ENCODE measurements at places on chromosomes 1 and 21.

- DNase-seq, result no peak
Observed at GRCh38 chr1:110170766-110171733, 20.8 kb downstream of the SLC6A17 start.

- no peak for DNase-seq
Observed at GRCh38 chr1:17348593-17349234, 23.3 kb upstream of the PADI6 start.

- DNase-seq, result peak; percentile 32
Observed at GRCh38 chr1:67052741-67053534, 1.0 kb downstream of the SLC35D1 start.

DNA sequence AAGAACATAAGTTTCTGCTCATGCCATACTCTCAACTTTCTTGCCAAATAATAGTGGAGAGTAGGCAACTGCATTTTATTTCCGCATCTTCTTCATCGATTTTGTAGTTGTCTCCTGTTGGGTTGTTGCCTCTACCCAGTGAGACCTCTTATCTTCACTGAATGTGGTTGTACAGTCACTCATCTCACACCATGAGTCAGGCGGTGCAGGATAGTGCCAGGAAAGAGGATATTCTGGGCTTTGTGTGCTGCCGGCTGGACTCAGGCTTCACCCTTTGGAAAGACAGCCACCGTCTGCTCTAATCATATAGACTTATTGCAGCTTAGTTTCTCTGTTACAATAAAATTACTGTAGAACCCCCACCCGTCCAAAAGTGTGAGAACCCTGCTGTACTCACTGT, 154.3 kb upstream of the USP24 start:
- no peak for DNase-seq

DNA sequence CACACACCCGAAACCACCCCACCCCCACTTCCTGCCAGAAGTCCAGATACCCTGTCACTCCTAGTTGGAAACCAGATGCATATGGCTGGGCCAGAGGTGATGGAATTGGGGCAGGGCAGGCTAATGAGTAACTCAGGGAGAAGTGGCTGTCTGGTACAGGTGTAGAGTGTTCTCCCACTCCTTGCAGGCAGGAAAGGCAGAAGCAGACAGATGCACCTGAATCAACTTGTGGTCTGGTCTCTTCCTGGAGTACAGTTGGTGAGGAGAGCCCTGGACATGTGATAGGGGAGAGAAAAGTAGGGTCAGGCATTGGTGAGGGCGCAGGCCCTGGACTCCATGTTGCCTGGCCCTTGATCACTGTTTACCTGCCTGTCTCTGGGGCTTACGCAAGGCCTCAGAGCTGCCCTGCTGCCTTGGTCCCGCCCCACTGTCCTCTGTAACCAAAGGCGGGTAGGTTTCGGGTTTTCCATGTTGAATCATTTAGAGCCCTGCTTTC, 2.5 kb downstream of the CGN start:
- peak; percentile 37 for DNase-seq

Measured in suppressor macrophage treated with lipopolysaccharide for 4 hours (primary cell).